ENCODE measurements at places on chromosomes 1 and 21.

DNA sequence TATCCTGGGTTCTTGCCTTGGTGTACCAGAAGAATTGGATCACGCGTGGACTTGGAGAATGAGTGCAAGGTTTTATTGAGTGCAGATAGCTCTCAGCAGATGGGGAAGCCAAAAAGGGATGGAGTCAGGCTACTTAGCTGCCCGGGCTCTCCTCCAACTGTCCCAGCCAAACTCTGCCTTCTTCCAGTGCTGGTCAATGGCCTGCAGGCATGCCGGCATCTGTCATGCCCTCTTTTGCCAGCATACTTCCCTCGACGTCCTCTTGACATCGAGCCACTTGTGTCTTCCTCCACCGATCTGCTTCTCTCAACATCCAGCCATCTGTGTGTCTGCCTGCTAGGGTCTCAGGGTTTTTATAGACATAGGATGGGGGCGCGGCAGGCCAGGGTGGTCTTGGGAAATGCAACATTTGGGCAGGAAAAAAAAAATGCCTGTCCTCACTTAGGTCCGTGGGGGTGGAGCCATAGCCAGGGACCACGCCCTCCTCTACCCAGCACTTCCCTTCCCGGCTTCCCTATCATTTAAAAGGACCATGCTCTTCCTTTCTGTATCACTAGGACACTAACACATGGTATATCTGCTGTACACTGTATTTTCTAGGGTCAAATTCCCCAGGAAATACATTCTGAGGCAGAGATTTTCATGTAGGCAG, 47.0 kb upstream of the BCAR3 start:
- DNase-seq, result no peak

- no peak for DNase-seq
Measured at GRCh38 chr1:222124602-222125001, 382.7 kb upstream of the DUSP10 start.

DNA sequence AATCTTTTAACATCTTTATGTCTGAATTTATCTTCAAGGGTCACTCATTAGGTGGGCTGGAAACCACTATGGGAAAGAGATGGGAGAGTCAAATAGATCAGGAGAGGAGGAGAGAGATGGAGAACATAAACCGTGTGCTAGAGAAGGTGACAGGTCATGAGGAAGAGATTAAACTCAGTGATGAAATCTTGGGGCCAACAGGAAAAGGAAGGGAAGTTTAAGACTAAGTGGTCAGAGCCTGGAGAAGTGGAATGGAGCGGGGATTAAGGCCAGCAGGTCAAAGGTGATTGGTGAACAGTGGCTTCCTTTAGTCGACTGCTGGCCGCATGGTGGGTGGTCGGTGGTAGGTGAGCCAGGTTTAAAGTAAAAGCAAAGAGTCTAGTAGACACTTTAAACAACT, 169.3 kb upstream of the IVNS1ABP start:
- no peak for DNase-seq

- no peak for DNase-seq
Measured at GRCh38 chr1:148353461-148354283, 129.4 kb downstream of the PPIAL4G start.

DNA sequence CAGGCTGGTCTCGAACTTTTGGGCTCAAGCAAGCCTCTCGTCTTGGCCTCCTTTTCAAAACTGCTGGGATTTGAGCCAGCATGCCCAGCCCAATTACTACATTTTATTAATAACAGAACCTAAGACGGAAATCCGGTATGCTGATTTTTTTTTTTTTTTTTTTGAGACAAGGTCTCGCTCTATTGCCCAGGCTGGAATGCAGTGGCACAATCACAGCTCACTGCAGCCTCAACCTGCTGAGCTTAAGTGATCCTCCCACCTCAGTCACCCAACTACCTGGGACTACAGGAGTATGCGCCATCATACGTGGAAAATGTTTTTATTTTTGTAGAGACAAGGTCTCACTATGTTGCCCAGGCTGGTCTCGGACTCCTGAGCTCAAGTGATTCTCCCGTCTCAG, 20.2 kb downstream of the ACBD3 start:
- no peak for DNase-seq

DNA sequence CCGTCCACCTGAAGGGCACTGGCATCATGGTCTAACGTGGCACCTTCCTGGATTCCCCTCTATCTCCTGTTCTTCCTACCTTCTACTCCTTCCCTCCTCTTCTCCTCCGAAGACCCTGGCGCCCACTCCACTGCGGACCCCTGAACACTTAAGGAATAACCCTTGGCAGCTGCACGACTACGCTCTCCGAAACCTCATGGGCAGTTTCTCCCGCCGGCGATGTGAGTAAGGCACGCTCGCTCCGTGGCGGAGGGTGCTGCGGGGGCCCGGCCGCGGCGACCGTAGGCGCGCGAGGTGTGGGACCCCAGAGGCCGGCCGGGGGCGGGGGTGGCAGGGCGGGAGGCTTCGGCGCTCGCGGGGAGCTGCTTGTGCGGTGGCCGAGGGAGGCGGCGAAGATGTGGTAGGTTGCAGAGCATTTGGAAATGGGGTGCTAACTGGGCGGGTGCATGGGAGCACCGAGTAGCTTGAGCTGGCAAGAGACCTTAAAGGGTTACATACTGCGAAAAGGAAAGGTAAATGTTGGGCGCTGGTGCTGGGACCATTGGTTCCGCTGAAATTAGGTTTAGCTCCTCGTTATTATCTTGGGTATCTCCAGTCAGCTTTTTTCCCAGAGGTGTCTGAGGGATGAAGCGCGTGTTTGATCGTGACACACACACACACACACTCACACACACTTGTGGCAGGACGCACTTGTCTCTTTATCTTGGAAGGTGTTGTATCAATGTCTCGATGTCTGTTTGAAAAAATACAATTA, 876 bp downstream of the LRRC7 start:
- no peak for DNase-seq

DNA sequence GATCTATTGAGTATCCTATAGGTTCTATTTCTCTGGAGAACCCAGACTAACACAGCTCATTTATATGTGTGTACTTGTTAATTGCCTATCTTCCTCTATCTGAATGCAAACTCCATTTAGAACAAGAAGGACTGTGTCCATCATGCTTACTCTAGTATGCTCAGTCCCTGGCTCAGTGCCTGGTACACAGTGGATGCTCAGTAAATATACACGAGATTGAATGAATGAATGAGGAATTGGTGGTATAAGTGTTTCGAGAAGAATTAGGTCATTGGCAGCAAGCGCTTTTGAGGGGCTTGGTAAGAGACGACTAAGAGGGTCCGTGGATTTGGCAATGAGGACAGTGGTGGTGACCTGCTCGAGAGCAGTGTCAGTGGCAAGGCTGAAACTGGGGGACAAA, 112.5 kb downstream of the CSMD2 start:
- DNase-seq, result no peak

DNA sequence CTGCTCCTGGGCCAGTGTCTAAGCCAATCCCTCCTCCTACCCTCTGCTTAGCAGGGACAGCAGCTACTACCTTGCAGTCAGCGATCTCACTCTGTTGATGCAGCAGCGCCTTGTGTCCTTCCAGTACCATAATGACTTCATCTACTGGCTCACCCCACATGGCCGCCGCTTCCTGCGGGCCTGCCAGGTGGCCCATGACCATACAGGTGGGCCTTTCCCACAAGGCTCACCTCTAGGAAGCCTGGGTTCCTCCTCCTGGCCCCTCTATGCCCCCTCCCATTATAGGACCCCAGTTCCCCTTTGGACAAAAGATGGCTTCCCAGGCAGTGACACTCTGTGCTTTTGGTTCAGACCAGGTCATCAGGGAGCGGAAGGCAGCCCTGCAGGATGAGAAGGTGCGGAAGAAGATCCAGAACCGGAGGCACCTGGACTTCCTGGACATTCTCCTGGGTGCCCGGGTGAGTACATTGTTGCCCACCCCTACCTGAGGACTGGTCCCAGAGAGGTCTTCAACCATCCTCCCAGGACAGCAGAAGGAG, 15.1 kb downstream of the CYP4B1 start:
- no peak for DNase-seq

DNA sequence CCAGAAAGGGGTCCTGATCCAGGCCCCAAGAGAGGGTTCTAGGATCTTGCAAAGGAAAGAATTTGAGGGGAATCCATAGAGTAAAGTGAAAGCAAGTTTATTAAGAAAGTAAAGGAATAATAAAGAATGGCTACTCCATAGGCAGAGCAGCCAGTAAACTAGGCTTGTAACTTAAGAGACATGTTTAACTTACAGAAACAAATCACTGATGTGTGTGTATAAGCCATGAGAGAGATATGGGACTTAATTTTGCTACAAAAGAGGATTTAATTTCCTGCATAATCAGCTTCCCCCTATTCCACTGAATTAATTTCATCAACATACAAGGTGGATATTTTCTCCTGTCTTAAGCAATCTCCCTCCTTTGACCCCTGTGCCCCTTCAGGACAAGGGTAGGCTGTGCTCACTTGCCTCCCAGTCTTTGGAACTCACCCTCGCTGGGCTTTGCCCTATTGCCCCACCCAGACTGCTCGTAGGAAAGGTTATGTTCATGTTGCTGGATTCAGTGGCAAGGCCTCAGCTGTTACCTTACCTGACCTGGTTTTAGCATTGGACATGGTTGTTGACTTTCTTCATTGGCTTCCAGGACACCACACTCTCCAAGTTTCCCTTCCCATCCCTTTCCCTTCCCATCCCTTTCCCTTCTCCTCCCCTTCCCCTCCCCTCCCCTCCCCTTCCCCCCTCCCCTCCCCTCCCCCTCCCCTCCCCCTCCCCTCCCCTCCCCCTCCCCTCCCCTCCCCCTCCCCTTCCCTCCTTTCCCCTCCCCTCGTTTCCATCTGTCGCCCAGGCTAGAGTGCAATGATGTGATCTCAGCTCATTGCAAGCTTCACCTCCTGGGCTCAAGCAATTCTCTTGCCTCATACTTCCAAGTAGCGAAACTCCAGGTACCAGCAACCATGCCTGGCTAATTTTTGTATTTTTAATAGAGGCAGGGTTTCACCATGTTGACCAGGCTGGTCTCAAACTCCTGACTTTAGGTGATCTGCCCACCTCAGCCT, 44.6 kb downstream of the TBCE start:
- no peak for DNase-seq

DNA sequence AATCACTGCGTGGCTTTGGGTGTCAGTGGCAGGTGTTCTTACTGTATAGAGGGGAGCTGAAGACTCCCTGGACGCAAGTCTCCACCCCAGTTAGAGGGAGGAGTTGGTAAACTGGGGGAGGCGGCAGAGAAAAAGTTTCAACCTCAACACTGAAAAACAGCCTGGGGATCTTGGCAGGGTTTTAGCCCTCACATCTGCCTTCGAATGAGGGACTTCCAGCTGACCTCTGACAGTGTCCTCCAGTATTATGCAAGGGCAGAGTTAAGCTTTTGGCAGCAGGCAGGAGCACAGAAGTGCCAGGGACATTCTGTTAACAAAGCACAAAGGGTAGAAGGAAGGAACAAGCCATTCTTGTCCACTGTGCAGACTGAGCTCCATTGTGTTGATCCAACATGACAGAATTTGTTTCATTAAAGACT, 41.2 kb upstream of the RAB4A start:
- DNase-seq, result no peak

DNA sequence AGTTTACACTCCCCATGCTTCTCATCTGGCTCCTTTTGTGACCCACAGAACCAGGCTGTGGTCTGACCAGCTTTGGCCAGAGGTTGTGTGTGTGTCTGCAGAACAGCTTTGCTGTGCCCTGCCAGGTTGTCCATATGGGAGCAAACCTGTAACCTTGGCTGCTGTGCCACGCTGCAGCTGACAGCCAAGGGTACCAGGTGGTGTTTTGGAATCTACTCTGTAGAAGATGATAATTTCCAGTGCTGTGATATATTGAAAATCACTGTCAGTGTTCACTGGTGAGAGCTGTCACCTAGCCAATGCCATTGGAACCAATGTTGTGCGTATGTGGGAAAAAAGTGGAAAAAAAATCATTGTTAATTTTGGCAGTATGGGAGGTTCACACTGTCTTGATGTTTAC, 18.2 kb downstream of the CENPF start:
- no peak for DNase-seq

- DNase-seq, result no peak
Measured at GRCh38 chr1:164498792-164499191, 60.2 kb upstream of the PBX1 start.

DNA sequence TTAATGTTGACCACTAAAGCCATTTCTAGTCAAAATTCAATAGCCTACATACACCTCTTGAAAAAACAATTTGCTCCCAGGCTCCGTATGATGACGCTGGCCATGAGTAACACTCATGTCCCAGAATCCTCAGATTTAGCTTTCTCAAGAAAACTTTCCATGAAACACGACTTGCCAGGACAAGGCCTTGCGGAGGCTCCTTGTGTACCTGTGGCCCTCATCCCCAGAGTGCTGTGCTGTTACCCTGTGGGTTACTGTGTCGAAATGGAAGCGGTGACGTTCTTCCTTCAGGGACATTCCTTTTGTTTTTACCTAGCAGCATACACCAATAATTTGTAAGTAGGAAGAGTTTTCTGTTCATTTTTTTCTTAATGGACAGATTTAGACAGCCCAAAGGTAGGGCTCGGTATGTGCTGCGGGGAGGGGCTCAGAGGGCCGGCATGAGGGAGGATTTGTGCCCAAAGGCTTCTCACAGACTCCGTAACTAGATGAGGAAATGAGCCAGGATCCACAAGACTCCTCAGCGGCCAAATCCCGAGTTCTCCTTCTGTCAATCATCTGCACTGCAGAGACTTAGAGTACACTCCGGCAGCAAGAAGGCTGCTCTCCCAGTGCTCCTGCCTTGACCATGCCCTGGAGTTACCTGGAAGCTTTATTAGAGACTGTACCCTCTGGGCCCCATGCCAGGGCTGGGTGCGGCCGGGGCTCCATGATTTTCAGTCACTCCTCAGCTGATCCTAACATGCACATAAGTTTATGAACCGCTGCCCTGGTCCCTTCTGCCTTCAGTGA, 17.8 kb downstream of the GNG12 start:
- no peak for DNase-seq

GRCh38 chr1:42164551-42165420, at the start of gene GUCA2A:
Gene GUCA2A (minus strand): TSS chr1:42164745. CDS start chr1:42164712, 33 bp downstream.
- no peak for DNase-seq

DNA sequence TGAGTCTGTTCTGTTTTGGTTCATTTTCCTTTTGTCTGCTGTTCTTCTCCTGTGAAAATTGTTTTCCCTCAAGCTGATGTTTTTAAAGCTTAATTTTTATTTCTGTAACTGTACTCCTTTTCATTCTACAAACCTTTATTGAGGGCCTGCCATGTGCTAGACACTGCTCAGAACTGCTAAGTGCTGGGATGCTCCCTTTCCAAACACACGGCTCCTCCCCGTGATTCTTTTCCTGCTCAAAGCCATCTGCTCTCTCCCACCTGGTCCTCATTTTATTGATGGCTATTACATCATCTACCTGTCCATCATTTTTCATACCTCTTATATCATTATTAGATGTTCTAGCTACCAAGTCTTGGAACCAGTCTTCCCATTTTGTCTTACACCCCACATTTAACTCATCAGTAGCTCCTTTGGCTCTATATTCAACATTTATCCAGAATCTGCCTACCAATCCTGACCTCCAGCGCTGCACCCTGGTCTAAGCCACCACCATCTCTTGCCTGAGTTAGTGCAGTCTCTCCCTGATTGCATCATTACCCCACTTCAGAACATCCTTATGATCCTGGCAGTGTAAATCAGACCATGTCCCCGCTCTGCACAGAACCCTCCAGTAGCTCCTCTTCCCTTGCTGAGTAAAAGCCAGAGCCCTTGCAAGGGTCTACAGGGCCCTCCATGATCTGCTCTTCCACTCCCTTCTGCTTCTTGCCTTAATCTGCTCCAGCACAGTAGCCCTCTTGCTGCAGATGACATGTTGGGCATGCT, 118.1 kb downstream of the CACNA1E start:
- DNase-seq, result no peak
